Dermis microvascular lymphatic vessel endothelial cell (primary cell): ENCODE measurements at places on chromosomes 2 and 18. TPM values are rescaled to one million over a fixed set of nuclear protein-coding genes. Genes with fewer than 3 reads are reported as not detected.

WNT10A gene
- not detected in 2 replicates for total RNA-seq

SERPINB7 gene
- not detected in 2 replicates for total RNA-seq

NYAP2 gene
- total RNA-seq = not detected in 2 replicates

INPP5D gene
- 29.4 and 45.0 TPM in 2 replicates for total RNA-seq

HJURP gene
- total RNA-seq = 3.3 and 9.5 TPM in 2 replicates

GALNT1 gene
- 127 and 164 TPM in 2 replicates for total RNA-seq

CNDP1 gene
- total RNA-seq = not detected in 2 replicates

BOLL gene
- not detected in 2 replicates for total RNA-seq

CWC22 gene
- 10.1 TPM in 2 replicates for total RNA-seq

LYG1 gene
- 0.13 and 0.51 TPM in 2 replicates for total RNA-seq

DSG1 gene
- total RNA-seq = not detected in 2 replicates

VWA3B gene
- total RNA-seq = 0.13 TPM in 1 of 2 replicates, not detected in the other
